ENCODE measurements at places on chromosomes 12 and 14.
A peak's percentile ranks its signal among the peaks of the same experiment; 100 is the strongest.

GRCh38 chr14:105255021-105255507 is 6.7 kb downstream of the BTBD6 start:
- DNase-seq = no peak

DNA sequence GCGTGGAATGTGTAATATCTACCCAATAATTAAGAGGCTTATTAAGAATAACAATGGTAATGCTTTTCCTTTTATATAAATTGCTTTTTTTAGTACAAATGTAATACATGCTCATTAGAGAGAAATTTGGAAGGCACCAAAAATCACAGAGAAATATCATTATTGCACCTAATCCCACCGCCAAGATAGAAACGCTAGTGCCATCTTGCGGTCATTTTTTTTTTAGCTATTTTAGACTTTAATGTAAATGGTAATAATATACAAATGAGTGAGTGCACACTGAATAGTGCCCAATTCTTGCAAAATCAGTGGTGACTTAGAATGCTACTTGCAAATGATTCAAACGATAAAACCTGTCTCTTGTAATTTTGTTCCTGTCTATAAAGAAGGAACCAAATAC is 576.8 kb upstream of the TMEM132C start:
- DNase-seq = no peak

- no peak for DNase-seq
Observed at GRCh38 chr12:56244494-56244893, 13.7 kb downstream of the ANKRD52 start.

- no peak for DNase-seq
Observed at GRCh38 chr12:53173085-53173715, 7.3 kb upstream of the ZNF740 start.

DNA sequence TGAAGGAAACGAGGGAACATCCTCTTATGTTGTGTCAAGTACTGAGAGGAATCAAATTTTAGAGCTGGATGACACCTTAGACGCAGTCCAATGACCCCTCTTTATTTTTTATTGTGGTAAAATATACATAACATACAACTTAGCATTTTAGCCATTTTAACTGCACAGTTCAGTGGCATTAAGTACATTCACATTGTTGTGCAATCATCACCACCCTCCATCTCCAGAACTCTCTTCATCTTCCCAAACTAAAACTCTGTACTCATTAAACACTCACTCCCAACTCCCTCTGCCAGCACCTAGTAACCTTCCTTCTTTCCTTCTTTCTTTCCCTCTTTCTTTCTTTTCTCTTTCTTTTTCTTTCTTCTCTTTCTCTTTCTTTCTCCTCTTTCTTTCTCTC is 97.2 kb upstream of the SLC24A4 start:
- DNase-seq = no peak

DNA sequence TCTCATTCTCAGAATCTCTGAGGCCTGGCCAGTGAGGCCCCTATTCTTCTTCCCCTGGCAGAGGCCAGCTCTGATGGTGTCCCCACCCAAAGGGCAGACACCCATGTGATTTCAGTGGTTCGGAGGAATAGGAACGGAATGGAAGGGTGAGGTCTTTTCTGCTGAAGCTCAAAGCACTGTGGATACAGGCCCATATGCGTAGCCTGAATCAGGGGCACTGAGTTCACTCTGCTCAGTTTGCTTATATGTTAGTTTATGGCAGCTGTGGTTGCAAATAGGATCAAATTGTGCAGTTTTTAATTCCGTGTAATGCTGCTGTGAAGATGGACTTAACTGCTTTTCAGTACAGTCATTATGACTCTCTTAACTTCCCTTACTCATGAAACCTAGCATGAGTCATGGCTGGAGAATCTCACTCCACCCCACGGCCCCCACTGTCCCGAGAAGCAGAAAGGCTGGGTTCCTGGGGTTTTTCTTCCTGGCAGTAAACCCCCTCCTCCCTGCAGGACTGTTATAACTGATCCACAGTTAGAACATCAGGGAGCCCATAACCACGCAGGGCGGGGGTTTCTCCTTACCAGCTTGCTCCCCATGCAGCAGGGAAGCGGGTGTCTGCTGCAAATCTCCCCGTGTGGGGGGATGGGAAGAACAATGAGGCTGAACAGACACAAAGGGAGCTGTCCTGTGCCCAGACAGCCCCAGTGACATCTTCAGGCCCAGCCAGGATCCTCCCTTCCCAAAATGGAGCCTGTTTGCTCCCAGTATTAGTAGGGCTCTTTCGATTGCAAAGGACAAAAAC is 122.7 kb downstream of the SLC38A6 start:
- DNase-seq = no peak

- DNase-seq = no peak
Observed at GRCh38 chr12:109997393-109997792, 1.2 kb upstream of the GIT2 start.

- DNase-seq = no peak
Observed at GRCh38 chr12:25949343-25949742, 9.1 kb upstream of the RASSF8 start.

- no peak for DNase-seq
Observed at GRCh38 chr12:5506821-5507231, 74.9 kb downstream of the NTF3 start.

DNA sequence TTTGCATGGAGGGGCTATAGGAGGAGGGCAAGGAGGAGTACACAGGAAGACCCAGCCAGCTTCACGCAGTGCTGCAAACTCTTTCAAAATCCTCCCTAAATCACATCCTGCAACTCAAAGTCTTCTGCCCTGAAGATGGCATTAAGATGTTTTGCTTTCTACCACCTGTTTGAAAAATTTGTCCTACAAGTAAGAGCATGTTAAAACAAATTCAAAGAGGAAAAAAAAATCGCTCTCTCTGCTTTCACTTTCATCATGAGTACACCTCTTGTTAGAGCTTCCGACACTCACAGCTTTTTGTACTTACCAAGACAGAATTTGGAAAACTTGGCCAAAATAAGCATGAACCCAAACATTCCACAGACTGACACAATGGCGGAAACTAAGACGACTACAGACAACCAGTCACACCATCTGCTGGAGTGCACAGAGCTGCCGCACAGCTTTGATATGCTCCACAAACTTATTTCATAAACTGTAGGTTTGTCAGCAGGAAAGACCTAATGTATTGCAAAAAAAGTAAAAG is 21.3 kb downstream of the GCH1 start:
- DNase-seq = no peak

DNA sequence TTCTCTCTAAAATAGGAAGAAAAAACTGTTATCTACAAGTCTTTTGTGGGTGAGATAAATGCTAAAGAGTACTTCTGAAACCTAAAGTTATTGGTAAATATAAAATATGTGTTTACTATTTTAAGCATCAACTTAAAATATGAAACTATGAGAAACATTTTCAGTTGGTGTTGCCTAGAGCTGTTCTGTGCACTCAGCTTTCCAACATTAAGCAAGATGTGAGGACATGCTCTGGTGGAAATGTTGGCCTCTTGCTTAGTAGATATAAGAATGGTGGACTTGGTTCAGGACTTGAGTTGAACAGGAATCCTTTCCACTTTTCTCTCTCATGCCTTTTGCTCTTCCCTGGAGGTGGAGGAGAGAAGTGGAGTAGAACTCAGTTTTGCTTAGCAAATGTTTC is 164.1 kb upstream of the PELI2 start:
- no peak for DNase-seq

DNA sequence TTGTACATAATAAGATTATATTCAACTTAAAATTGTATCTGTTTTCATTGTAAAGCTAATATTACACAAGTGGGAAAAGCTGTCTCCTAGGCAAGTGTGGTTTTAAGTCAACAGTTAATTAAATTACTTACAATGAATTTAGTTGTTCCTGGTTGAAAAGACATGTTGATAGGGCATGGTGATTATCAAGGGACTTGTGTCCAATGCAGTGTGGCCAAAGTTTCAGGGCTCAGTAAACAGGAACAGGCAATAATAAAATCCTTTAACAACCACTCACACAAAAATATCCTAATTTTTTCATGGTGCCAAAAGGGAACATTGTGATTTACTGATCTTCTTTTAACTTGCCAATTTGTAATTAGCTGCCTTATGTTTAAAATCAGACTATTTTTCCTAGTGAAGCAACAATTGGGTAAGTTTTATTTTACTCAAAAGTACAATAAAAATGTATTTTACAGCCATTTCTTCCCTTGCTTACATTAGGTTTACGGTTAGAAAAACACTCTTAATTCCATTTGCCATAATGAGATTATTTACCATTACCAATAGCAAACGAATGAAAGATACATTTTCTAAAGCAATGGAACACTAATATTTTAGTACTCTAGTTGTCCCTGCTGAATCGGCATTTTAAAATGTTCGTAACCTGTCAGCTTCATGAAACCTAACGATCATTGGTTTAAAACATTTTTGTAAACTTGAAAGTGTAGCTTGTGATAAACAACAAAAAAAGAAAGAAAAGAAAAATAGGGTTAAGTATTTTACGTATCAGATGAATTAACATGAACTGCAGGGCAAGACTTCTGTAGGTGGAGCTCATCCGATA is 1.8 kb upstream of the WNK1 start:
- DNase-seq = no peak

GRCh38 chr14:24052656-24053547 is 1.1 kb downstream of the CARMIL3 start:
- DNase-seq = peak; percentile 60

DNA sequence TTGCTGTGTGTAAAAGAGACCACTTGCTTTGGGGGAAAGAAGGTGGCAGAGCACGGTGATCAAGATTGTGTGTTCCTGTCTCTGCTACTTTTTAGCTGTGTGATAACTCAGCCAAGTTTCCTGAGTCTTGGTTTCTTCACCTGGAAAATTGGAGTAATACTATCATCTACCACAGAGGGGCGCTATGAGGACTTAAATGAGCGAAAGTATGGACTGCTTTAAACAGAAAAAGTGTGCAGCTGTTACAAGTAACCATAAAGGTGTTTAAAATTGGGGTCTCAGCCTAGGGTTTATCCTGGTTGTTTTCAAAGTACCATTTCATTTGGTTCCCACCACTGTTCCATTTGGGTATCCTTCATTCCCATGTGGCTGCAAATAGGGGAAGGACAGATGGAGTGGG is 65.9 kb upstream of the WSCD2 start:
- DNase-seq = no peak

DNA sequence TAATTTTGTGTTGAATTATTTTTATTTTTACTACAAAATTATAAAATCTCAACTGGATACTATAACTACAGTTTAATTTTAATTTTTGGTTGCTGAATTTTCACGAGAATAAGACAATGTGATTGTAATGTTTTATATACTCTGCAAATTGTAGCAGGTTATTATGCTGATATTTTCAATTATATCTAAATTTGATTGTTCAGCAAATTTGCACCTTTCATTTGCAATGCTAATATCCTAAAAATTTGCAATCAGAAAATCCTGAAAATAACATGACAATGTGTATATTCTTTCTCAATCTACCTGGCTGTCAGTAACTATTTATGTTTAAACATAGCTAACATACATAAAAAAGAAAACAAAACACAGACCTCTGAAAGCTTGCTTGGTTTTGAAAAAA is 932.2 kb upstream of the LRFN5 start:
- no peak for DNase-seq

- DNase-seq = no peak
Observed at GRCh38 chr12:57431654-57432188, 878 bp upstream of the R3HDM2 start.

DNA sequence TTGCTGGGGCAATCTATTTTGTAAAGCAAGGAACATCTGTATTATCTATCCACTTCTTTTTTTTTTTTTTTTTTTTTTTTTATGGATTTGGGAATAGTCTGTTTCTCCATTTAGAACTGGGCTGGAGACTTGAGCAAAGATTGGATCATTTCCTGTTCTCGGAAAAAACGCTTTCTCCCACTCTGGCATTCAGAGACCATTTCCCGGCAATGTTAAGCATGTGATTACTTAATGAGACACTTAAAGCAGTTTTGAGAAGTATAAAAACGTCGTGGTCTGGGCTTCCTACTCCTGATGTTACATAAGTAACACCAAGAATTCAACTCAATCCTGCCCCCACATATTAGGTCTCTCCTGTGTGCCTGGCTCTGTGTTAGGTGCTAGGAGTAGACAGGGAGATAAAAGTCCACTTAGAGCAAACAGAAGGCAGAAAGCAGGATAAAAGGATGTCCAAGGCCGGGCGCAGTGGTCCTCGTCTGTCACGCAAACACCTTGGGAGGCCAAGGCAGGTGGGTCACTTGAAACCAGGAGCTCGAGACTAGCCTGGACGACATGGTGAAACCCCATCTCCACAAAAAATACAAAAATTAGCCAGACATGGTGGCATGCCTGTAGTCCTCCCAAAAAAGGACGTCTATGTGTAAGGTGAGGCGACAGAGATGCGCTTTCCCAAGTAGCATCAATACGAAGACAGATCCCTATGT is 152.1 kb upstream of the GSC start:
- DNase-seq = no peak

GRCh38 chr14:69716478-69717187 is 50.3 kb upstream of the SRSF5 start:
- peak; percentile 26 for DNase-seq

GRCh38 chr12:50633955-50634354 is 129.2 kb downstream of the DIP2B start:
- DNase-seq = no peak

- DNase-seq = no peak
Observed at GRCh38 chr12:45669093-45669492, 60.4 kb upstream of the ARID2 start.

DNA sequence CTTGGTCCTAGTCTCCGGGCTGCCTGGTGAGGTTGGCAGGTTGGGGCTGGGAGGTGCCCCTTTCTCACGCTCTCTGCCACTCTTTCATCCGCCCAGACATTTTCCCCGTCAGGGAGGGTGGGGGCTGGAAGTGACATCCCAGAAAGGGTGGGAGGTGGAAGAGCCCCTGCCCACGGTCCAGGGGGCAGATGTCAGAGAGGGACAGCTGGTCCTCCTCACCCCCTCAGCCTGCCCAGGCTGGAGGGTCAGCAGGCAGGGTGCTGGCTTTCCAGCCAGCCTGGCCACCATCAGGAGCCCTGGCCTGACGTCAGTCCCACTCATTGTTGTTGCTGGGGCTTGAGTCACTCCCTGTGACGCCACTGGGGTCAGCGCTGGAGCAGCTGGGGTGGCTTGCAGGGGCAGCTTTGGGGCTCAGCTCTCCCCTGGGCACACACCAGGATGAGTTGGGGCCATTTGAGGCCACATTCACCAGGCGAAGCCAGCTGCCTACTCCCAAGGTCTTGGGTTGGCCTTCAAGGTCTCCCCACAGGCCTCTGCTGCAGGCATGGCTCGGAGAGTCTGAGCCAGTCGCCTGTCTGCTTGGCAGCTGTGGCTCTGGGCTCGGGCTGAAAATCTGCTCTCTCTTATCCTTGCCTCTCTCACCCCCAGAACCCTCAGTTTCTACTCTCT is 5.7 kb upstream of the ATG101 start:
- DNase-seq = no peak

GRCh38 chr12:101594700-101595099 is at the start of gene MYBPC1:
TSS of gene MYBPC1 (plus strand) at chr12:101594971. CDS start at chr12:101595071, 100 bp downstream.
- no peak for DNase-seq

DNA sequence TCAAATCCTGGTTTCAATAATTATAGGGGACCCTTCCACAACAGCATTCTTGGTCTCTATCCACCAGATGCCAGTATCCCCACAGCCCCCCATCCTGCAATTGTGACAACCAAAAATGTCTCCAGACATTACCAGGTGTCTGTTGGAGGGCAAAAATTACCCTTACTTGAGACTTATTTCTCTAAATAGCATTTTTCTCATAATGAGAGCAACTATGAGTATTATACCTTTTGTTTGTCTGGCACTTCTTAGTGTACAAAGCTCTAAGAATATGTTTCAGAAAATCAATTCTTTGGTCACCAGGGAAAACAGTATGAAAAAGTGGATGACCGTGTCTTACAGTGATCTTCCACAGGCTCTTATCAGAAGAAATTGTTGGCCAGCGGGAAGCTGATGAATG is 27.5 kb upstream of the RMST start:
- DNase-seq = no peak

- no peak for DNase-seq
Observed at GRCh38 chr12:32532951-32533350, 133.6 kb downstream of the FGD4 start.
